ENCODE measurements at places on chromosomes 1 and 21.

GRCh38 chr21:33064623-33065390 is 5.1 kb upstream of the OLIG1 start:
- DNase-seq, result no peak

DNA sequence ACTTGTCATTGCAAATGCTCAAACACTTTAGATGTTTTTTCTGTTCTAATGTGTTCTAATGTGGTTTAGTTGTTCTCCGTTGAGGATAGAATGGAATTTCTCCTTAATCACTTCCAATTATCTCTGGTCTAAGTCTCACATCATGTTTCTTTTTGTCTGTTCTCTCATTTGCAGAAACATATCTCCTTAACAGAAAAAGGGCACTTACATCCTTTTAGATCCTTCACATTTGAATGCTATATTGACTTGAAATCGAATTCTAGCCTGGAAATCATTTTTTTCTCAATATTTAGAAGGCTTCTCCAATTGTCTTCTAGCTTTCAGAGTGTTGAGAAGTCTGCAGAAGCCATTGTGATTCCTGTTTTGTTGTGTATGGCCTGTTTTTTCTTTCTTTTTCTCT is 7.3 kb upstream of the SAMSN1 start:
- no peak for DNase-seq

DNA sequence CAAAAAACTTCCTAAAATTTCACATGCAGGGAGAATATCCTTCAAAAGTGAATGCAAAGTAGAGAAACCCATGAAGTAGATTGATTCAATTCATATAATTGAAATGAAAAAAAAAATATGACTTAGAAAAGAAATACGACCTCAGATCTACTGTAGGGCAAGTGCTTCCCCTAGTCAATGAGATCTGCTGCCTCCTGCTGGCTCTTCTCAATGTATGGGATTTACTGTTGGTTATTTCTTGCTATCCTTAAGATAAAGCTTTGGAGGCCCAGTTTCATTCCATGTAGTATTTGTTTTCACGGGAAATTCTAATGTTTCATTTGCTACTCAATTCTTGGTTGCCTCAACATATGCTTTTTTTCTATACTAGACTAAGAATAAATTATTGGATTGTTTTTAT is 46.2 kb downstream of the ZNF648 start:
- no peak for DNase-seq

GRCh38 chr1:156551869-156552268 is 20.5 kb downstream of the IQGAP3 start:
- DNase-seq, result no peak

DNA sequence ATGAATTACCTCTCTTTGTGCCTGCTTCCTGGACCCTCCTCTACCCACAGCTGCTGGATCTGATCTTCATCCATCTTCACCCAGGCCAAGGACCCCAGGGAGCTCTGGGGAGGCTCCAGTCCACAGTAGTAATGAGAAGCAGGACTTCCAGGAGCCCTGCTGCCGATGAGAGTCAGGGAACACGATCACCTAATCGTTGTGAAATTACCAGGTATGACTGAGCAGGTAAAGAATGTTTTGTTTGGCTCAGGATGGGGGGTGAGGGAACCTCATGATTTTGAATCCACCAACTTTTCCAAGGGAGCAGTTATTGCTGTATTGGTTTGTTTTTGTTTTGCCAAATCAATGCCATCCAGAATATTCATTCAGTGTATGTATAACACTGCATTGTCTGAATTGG is 454.0 kb downstream of the PLPP3 start:
- no peak for DNase-seq

DNA sequence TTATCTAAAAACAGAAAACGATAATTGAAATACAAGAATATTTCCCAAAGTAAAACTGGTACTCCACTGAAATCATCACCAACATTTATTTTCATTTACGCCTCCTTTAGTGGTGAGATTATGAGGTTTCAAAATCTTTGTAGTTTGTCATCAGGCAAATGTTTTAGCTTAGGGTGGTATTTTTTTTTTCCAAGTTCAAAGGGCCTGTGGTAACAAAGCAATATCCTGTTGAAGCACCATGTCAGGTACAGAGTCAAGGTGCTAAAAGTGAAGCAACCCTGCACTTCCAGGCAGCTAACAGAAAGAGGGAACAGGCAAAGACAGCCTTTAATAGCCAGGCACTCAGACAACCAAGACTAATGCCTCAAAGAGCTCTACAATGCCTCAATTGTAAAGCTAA is 89.2 kb downstream of the JAK1 start:
- DNase-seq, result no peak

GRCh38 chr1:227748496-227749182 is 13.4 kb downstream of the SNAP47 start:
- no peak for DNase-seq

DNA sequence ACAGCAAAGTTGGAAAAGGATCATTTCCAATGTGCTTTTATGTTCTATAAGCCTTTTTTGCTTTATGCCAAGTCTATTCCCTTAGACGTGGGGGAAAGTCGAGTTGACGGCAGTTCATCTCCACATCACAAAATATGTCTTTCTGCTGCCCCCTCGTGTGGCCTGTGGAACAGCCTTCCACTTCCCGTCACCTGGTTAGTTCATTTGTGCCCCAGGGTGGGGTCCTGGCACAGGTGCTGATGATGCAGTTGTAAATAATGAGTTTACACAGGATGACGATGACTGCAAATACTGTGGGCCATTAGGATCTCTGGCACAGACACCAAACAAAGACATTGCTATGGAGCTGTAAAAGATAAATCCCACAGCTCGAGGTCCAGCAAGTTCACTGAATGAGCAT is 10.0 kb upstream of the OTUD3 start:
- no peak for DNase-seq

DNA sequence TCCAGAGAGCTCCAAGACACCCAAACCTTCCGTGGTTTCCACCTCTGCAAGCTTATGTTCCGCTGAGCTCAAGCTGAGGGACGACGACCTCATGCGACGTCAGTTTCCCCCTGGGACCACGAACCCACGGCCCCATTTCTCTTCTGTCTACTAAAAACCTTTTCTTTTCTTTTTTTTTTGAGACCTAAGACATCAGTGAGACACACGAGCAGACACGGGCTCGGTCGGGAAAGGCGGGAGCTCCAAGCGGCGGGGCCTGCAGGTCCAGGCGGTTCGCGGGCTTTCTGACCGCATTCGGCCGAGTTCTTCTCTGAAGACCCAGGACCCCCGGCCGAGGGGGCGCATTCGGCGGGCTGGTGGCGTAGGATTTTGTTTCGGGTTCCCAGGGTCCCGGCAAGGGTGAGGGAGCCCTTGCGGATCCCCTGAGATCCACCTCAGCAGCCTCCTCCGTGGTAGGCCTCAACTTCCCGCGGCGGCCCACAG is 402 bp downstream of the C21orf58 start:
- DNase-seq, result no peak

DNA sequence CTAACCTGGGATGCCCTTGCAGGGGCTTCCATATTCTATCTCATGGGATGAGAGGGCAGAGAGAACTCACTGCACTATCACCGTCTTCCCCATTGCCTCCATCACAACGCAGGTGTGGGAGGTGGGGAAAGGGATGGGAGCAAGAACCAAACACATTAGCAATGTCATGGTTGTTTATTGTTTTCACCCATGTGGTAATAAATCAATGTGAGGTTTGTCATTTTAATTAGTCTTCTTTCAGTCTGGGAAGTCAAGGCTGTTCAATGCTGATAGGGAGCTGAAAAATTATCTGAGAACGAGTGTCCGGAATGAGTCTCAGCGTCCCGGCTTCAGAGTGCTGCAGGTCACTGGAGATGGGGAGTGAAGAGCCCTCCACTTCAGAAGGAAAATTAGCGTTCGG is 268.5 kb downstream of the DUSP10 start:
- DNase-seq, result no peak

- no peak for DNase-seq
These were observed 341.1 kb downstream of the TGFB2 start for GRCh38 chr1:218686258-218686657.

DNA sequence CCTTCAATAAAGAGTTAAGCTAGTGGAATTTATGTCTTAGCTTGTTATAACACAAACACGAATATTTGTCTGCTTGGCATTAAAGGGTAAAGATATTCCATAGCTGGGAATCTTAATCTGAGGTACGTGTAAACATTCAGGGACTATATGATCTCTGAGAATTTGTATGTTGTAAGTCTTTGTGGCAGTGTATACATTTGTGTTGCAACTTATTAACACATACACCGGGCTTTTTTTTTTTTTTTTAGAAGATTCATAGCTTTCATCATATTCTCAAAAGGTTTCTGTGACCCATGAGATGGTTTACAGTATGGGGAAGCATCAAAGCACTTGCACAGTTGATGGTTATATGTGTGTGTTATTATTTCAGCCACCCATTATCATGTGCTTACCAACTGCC is 3.0 kb downstream of the GGPS1 start:
- DNase-seq, result no peak

DNA sequence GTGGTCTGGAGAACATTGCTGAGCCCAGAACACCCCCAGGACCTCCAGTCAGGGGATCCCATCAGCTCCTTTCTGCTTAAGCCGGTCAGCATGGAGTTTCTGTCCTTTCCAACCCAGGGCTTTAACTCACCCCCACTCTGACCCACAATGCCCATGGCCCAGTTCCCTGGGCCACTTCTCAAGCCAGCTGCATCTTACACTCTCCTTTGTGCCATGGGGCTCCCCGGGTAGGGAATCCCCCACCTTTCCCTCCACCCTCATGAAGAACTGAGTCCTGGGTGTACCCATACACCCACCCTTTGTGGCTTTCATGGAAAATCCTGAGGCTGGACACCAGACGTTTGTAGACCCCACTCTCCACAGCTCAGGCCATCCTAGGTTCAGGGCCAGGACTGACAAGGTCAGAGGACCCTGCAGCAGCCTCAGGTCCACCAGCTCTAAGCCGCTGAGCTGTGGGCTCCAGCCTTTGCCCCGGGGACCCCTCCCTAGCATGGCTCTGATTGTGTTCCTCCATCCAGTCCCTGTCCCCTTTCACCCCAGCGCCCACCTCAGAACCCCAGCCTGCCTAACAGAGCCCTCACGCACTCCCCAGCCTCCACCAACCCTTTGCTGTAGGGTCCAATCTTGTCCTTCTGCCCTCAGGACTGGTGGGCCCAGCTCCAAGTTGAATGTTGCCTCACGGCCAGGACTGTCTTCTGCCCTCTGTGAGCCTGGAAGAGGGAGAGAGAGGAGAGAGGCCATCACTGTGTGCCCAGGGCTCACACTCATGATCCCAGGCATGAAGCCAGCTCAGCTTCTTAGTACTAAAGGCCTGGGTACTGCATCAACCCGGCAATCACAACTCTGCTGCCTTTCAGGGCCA is 394.8 kb downstream of the MATN1 start:
- DNase-seq, result no peak

DNA sequence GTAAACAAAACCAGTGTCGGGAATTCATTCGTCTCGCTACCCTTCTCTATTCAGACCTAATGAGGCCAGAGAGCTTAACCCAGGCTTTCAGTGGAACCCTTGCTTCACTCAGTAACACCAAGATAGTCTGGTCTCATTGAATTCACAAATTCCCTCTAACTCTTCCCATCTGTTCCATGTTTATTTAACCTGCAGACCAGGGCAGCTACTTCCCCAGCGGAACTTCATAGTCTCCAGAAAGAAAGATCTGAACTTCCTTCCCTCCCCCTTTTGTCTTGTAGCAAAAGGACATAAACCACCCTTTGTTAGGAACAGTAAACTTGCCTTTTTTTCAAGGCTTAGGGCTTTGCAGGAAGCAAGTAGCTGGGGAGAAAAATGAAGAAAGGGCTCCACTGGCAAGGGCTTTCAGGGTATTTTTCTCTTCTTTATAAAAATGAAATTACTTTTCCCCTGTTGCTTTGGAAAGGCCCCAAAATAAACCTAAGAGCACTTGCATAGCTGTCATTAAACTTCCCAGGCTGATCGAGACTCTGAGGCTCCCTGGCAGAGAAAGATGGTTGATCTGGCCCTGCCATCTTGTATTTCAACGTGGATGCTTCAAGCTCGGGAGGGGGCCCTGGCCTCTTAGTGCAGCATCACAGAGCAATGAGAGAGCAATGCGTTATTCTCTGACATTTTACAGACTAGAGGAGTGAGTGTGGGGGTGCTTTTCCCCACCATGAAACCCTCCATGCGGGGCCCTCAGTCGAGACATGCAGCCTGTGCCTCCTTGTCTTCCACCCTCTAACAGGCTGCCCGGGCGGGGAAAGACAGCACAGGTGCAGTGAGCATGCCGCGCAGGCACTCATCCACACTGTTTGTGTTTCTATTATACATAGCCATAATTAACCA is 30.0 kb downstream of the MIS18A start:
- DNase-seq, result no peak

DNA sequence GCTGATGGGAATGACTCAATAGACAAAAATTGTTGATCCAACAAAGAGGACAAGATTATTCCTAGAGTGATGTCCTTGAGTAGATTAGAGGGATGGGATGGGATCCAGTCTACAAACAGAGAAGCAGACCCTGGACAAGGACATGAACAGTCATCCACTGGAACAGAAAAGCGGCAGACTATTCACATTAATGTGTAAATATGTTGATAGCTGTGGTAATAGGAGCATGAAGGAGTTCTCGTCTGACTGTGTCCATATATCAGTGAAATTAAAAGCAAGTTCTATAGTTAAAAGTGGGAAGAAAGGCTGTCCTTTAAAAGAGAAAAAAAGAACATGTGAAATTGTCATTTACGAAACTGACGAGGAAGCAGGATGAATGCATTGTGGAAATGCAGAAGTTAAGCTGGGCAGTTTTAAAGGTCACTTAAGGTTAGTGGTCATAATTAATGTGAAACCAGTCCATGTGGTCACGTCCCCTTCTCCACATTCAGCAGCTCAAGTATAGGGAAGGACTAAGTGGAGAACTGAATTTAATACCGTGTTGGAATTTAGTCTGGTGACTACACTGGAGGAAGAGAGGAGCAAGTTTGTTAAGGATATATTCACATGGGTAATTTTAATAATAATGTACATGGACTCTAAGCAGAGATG is 62.1 kb downstream of the PIK3R3 start:
- DNase-seq, result no peak

DNA sequence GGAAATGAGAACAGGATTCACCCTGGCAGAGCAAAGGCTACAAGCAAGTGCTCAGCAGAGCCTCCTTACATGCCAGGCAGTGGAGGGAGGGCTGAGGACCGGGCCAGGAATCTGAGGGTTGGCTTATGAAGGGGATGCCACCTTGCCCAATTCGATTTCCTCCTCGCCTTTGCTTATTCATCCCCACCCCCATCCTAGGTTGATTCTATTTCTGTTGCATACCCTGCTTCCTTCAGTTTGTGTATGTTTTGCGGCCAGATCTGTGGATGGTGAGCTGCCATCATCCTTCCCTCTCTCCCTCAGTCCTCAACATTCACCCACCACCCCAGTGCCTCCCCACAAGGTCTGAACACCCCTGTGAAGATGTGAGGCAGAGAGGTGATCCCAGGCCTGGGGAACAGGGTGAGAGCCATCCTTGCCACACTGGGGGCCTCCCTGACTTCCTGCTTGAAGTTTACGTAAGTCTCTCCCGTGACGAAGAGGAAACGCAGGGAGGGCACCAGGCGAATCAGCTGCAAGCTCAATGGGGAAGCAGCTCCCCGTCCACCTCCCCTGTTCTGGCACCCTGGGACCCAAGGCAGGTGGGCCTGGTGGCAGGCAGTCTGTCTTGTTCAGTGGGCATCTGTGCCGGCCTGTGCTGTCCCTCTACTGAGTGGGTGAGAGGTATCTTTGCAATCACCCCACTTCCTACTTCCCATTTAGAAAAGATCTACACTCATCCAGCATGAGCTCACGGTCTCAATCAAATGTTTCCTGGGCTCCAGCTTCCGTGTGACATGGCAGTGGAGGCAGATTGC is 50.6 kb upstream of the CNTN2 start:
- DNase-seq, result no peak
